Stimulated activated CD4-positive, alpha-beta T cell treated with anti-CD3 and anti-CD28 coated beads, Interleukin-1b, Interleukin-23, amount 100 ng/mL, for 1 hour (primary cell): ENCODE measurements at places on chromosomes 11 and 22.

DNA sequence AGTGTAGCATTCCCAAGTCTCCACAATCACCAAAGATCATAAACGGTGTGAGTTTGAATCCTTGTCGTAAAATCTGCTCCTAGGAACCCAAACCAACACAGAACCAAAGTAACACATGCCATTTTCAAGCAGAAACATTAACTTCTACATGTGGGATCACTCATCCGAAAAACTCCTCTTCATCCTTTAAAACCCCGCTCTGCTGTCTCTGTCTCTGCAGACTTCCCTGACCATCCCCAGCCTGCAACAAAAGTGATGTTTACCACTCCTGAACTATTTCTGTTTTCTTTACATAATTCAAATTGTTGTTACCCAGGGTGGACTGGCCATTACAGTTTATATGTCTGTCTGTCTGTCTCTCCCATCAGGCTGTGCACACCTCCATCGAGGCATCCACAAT is 54.0 kb downstream of the SLC1A2 start:
- DNase-seq = no peak

GRCh38 chr22:31628362-31628761 is 33.7 kb downstream of the PISD start:
- DNase-seq = no peak

GRCh38 chr11:122100037-122100755 is 15.8 kb downstream of the BLID start:
- DNase-seq = no peak

GRCh38 chr11:86692317-86692716 is 19.9 kb upstream of the ME3 start:
- DNase-seq = no peak

- no peak for DNase-seq
These were observed 84.8 kb upstream of the SHANK2 start for GRCh38 chr11:71336996-71337754.

DNA sequence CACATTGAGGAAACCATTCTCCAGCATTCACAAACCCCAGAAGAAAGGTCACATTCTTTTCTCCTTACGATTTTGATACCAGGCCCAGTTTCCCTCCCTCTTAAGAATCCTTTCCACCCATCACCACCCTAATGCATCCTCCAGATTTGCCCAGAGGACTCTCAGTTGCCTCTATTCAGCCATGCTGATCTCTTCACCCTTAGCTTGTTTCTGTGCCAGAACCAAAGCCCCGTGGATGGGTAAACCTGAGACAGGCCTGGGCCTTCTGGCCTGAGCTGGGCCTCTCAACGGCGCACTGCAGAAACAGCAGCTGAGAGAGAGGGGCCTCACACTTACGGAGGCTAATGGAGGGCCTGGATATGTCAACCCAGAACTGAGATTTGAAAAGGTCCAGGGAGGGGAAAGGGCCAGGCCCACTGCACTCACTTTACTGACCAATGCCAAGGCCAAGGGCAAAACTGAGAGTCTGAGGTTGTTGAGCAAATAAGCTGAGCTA is 32.2 kb upstream of the OAF start:
- DNase-seq = no peak

DNA sequence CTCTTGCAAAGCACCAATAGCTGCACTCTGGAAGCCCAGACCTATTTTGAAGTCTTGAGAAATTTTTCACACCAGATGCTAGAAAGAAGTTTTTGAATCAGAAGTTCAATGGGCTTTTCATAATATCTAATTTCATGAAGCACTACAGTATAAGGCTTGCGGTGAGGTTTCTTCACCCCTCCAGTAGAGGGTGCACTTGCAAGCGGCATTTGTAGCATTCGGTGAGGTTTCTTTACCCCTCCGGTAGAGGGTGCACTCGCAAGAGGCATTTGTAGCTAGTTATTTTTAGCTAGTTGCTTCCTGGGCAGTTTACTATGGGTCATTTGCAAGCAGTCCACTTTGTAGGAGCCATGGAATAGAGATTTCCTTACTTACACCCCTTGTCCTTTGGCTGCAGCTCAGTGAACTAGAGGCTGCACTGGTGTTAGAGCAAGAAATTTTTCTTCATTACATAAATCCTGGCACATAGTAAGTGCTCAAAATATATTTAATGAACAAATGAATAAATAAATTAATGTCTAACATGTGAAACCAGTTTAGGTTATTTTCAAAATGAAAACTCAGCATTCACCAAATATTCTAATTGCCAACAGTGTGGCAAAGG is 7.8 kb upstream of the NOX4 start:
- no peak for DNase-seq

DNA sequence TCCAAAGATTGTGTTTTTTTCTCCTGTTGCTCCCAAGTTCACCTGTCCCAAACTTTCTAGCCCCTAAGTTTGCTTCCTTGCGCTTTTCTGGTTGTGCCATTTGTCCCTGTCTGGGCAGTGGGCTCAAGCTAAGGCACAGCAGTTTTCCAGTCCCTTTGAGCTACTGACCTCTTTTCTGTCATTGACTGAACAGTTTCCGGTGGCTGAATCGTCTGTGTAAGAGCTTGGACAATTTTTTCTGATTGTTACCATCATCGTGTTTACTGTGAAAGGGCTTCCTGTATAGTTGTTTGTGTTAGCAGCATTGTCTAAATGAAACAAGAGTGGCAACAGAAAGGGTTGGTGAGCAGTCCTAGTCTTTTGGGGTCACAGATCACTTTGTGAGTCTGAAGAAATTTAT is 49.8 kb downstream of the BMAL1 start:
- DNase-seq = no peak

DNA sequence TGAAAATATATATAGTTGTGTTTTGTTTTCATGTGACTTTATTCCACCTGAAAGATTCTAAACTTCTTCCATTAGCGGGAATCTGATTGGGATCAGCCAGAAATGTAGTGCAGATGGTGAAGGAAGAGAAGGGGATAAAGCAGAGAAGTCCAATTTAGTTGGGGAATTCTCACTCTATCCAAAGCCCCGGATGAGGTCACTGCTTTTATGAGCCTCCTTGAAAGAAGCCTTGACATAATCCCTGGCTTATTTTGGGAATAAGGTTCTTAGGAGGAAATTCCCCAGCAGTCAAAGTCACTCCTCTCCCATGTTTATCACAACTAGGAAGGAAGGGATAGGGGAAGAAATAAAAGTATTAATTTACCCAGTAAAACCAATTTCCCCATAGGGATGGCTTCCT is 41.1 kb downstream of the OSBP start:
- DNase-seq = no peak

- no peak for DNase-seq
These were observed 63.6 kb upstream of the PPARA start for GRCh38 chr22:46086577-46087335.

DNA sequence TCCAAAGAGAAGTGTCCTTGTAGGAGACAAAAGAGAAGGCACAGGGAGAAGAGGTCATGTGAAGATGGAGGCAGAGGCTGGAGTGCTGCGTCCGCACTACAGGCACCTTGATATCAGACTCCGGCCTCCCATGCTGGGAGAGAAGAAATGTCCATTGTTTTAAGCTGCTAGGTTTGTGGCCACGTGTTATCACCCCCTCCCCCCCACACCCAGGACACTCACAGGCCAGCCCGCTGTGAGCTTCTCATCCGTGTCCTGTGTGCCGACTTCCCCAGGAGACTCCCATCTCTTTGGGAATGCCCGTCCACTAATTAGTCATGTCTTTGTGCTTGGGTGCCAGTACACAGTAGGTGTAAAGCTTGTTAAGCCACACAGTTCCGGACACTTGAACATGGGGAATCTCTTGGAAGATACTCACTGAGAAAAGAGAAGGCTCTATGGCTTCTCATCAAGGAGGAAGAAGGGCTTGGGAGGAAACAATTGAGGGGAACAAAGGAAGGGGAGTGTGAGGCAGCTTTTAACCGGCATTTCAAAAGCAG is 1234.7 kb downstream of the TBC1D22A start:
- no peak for DNase-seq

DNA sequence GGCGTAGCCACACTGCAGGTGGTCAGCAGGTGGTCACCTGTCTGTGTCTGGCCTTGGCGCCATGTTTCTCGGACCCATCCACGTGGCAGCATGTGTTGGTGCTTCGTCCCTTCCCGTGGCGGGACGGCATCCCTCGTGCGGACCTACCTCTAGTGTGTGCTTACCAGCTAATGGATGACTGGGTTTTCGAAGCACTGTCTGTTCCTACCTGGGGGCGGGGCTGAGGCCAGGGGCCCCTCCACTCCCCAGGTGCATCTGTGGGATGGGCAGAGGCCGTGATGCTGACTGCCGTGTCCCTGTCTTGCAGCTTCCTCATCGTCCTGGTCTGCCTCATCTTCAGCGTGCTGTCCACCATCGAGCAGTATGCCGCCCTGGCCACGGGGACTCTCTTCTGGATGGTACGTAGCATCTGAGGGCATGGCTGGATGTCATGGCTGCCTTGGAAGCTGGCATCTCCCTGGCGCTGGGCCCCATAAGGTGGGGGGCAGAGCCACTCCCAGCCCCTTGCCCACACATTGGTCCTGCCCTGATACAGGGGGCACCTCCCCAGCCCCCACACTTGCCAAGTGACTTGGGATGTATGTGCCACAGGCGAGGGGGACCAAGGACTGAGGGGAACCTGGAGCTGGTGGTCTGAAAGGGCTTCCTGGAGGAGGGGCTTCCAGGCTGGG is 82.9 kb downstream of the KCNQ1 start:
- no peak for DNase-seq

- no peak for DNase-seq
These were observed 937.1 kb downstream of the OPCML start for GRCh38 chr11:132595246-132595645.

GRCh38 chr22:28773461-28773867 is 969 bp downstream of the CCDC117 start:
- no peak for DNase-seq

DNA sequence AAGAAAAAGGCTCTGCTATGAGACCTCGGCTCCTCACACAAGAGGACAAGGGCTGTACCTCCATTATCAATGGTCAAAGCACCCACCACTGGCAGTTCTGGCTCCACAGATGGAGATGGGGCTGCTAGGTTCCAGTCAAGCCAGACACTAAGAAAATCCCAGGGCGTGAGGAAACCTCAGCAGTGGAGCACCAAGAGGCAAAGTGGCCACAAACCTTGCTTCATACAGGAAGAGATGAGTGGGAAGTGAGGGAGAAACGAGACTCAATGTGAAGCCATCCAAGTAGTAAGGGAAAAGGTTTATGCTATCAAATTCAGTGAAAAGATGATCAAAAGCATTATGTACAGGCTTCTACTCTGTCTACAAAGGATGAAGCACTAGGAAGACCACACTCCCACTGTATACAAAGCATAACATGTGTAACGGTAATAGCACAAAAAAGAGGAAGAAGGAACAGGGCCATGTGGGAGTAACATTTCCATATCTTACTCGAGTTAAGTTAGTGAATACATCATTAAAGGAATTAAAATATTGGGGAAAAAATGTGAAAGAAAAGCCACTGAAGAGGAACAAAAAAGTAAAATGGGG is 27.0 kb downstream of the POLDIP3 start:
- no peak for DNase-seq

- no peak for DNase-seq
These were observed 425.9 kb downstream of the TMEM135 start for GRCh38 chr11:87463486-87464102.

GRCh38 chr11:108914981-108915380 is 250.1 kb downstream of the DDX10 start:
- no peak for DNase-seq

GRCh38 chr22:44535362-44536095 is 37.5 kb upstream of the RTL6 start:
- no peak for DNase-seq

GRCh38 chr11:32821917-32822560 is 7.7 kb upstream of the PRRG4 start:
- no peak for DNase-seq

- no peak for DNase-seq
These were observed 9.0 kb upstream of the DLAT start for GRCh38 chr11:112016088-112016764.

DNA sequence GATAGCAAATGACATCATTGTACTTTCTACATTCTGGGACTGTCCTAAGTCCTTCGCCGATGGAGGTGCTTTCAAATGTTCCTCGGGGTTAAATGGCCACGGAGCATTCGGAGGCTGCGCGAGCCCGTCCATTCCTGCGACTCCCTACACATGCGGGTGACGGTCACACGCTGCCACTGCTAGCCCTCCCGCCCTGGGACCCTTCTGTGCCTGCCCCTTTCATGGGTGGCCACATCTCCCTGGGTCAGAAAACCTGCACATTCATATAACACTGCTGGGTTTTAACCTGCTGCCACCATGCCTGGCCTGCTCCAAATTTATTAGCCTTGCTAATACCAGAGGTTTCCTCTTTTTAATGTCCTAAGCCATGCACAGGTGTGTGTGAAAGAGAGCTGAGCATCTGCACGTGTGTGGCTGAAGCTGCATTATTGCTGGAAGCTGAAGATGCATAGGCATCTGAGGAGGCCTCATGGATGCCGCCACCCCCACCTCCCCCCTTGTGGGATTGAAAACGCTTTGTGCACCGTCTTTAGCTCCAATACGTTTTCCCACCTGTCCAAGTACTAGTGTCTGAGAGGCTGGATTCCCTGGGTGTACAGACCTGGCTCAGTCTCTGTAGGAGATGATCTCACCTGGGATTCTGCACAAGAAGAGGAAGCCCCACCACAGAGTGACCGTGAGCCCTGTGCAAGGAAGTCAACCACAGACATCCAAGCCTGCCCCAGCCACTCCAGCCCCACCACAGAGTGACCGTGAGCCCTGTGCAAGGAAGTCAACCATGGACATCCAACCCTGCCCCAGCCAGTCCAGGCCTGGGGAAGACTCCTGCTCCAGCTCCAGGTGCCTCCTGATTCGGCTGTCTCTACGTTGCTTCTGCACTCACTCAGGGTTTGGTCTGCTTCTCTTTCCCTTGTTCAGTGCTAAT is 626.4 kb downstream of the BRD1 start:
- DNase-seq = no peak
